Adrenal gland (tissue), 19 donors: ENCODE measurements at places on chromosomes 13 and 19.

- no peak for DNase-seq
Measured at GRCh38 chr13:30481241-30481760, 15.6 kb upstream of the HMGB1 start.

DNA sequence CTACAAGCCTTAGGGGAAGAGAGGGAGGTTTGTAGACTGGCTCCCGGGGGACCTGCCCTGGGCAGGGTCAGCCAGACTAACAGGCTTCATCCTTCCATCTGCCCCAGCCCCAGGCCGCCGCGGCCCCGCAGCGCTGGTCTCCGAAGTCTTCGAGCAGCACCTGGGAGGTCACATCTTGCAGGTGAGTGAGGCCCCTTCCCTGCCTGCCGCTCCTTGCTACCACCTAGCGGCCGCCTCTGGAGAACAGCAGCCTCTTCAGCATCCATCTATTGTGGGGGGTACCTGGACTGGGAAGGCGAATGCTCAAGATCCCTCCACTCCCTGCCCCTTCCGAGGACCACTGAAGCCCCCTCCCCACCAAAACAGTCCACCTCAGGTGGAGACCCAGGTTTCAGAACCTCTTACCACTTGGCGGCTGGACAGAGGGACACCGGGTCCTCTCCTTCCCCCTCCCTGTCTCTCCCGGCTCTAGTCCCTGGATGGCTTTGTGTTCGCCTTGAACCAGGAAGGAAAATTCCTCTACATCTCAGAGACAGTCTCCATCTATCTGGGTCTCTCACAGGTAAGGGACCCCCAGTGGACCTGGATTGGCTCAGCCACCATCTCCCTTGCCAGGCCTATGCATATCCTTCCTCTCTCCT is 12.7 kb downstream of the NPAS1 start:
- DNase-seq: no peak

DNA sequence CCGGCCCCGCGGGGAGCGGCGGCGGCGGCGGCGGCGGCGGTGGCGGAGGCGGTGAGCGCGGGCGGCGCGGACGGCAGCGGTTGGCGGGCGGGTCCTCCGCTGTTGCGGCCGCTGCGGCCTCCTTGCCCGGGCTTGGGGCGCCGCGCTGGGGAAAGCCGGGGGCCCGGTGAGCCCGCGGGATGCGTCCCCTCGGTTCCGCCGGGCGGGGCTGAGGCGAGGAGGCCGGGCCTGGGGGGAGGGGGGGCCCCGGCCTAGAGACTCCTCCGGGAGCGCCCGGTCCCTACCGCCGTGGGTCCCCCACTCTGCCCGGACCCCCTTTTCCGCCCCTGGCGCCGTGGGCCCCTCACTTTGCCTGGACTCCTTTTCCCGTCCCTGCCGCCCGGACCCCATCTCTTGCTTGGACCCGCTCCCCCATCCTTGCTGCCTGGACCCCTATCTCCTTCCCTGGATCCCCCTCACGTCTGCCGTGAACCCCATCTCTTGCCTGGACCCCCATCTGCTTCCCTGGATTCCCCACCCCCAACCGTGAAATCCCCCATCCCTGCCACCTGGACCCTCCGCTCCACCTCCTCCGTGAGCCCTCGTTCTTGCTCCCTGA is 28.6 kb upstream of the NDUFS7 start:
- no peak for DNase-seq

DNA sequence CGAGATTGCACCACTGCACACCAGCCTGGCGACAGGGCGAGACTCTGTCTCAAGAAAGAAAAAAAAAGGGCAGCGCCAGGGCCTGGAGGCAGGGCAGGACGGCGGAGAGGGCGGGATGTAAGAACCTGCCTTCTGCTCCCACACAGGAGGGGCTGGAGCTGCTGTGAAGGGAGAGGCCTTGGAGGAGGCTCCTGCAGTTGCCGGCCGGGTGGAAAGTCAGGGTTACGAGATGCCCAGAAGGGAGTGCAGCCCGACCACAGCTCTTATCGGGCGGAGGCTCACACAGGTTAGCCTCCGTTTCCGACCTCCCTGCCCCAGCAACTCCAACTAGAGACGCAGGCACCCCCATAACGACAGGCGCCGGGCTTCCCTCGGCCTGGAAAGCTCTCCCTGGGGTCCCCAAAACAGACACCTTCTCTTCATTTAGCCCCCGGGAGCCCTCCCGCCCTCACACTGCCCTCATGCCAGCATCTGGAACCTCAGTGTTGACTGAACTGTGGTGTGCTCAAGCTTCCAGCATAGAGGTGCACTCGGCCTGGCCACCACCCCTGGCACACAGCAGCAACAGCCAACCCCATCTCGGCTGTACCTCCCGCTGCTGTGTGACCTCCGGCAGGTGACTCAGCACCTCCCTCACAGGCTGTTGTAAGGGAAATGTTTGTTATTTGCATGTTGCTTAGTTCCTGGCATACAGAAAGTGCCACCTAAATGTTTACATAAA is 1.4 kb downstream of the PLPP2 start:
- peak; percentile 42 for DNase-seq

GRCh38 chr13:75174481-75174880 is 307.5 kb downstream of the TBC1D4 start:
- no peak for DNase-seq

DNA sequence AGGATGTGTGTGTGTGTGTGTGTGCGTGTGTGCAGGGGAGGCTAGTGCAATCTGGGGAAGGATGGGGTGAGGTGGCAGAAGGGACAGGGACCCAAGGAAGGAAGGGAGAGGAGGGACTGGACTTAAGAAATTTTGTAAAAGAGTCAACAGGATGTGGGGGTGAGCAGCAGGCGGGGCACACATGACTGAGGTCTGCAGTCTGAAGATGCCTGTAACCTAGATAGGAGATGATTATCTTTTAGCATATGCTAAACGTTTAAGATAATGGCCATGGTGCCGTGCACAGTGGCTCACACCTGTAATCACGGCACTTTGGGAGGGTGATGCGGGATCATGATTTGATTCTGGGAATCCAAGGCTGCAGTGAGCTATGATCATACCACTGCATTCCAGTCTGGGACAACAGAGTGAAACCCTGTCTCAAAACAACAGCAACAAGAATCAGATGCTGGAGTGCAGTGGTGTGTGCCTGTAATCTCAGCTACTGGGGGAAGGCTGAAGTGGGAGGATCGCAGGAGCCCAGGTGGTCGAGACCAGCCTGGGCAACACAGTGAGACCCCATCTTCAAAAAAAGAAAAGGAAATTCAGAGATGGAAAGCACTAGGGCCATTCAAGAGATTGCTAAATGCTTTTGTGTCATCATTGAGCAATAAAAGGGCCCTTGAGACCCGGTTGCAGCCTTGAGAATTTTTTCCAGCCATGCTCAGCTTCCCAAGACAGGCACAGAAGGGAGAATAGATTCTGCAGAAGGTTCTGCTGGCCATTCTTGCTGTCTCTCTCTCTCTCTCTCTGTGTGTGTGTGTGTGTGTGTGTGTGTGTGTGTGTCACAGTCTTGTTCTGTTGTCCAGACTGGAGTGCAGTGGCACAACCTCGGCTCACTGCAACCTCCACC is 3.8 kb upstream of the ZNF414 start:
- DNase-seq: no peak

DNA sequence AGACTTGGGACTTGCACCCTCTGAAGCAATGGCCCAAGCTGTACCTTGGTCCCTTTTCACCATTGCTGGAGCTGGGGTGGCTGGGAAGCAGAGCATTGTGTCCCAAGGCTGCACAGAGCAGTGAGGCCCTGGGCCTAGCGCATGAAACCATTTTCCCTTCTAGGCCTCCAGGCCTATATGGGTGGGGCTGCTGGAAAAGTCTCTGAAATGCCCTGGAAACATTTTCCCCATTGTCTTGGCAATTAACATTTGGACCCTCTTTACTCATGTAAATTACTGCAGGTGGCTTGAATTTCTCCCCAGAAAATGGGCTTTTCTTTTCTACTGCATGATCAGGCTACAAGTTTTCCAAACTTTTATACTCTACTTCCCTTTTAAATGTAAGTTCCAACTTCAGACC is 510.5 kb downstream of the SLITRK6 start:
- no peak for DNase-seq

DNA sequence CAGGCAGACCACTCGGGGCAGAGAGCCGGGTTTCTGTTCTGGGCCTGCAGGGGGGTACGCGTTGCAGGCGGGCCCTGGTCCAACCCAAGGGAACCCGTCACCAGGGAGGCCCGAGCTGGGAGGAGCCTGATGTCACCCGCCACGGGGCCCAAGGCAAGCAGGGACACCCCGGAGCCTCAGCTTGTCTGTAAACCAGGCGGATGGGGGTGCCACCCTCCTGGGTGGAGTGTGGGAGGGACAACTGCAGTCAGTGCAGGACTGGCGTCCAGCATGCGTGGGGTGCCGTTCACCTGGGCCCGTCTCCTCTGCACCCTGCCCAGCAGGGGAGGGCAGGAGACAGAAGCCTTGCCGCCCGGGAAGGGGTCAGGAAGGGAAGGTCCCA is 7.0 kb downstream of the CACTIN start:
- DNase-seq: no peak

DNA sequence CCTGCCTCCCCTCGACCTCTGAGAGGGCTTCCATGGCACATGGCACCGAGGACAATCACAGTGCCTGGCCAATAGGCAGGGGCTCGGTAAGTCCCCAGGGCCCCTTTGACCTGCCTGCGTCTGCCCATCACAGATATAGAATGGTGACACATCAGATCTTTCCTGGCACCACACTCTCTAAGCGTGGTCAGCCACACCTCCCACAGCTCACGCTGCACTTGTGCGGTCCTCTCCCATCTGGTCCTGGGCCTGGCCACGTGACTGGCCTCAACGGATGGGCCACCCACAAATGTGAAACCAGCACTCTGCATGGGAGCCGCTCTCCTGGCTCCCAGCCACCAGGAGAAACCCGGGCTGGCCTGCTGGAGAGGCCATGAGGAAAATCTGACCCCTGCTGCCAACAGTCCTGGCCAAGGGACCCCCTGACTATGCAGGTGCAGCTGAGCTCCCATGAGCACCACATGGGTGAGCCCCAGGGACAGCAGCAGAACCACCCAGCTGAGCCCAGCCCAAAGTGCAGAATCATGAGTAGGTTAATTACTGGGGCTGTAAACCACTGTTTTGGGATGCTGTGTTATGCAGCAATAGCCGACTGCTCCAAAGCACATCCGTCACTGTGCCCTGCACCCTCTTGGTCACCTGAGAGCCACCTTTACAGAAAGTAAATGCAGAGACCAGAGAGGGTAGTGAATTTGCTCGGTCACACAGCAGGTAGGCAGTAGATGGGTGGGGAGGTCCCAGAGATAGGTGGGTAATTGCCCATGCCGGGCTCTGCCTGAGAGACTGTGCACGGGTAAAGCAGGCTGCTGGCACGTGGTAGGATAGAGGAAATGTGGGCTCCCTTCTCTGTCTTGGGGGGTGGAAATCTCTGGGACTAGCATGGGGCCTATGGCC is 9.7 kb upstream of the MEF2B start:
- no peak for DNase-seq
